Astrocyte of the spinal cord (primary cell): ENCODE measurements at places on chromosomes 7 and 10.

- no peak for DNase-seq
Observed at GRCh38 chr7:46586406-46586805, 665.3 kb upstream of the IGFBP3 start.

DNA sequence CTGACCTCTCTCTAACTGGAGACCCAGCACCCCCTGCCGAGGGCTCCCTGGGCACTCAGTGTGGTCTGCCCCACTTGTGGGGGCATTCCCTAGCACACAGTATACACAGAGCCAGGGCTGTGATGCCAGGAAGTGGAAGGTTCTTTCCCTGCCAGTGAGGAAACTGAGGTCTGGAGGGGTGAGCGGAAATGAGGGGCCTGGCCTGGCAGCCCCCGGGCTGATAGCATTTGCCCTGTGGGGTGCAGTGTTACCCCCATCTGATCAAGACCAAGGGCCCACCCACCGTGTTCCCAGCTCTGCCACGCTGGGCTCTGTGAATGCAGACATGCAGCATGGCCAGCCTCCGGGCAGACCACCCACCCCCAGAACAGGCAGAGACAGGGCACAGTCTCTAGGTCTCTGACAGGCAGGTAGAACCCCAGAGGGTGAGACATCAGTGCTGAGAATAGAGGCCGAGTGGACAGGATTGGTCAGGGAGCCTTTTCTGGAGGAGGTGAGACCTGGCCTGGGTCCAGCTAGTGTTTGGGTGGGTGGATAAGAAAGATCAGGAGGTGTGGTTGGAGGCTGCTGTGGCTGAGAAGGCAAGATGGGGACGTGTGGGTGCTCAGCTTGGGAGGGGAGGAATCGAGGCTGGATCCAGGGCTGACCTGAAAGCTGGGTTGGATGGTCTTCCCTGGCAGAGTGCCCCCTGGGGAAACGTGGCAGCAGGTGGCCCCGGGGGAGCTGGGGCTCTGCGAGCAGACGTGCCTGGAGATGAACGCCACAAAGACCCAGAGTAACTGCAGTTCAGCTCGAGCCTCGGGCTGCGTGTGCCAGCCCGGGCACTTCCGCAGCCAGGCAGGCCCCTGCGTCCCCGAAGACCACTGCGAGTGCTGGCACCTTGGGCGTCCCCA, 10.8 kb upstream of the ZNF862 start:
- DNase-seq: no peak

- no peak for DNase-seq
Observed at GRCh38 chr10:72315054-72315453, 39.7 kb downstream of the DNAJB12 start.

GRCh38 chr7:25495342-25496250, 267.3 kb upstream of the NPVF start:
- no peak for DNase-seq

DNA sequence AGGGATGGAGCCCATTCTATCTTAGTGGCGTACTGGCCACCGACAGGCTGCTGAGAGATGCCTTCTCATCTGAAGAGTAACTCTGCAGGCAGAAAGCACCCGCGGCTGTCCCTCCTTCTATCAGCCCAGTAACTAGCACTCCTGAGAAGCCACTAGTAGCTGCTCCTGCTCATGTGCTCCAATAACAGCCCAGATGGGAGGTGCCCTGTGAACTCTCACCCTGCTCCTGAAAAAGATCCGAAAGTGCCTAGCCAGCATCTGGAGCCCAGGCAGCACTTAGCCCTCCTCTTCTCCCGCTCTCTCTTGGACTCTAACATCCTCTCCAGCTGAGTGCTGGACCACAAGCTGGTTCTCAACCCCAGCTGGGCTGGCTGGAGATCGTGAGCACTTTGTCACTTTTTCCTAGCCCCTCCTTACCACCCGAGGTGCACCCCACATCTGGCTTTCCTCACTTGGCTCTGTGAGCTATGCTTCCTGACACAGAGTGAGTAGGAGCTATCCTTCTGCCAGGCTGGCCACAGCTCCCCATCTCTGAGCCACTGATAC, 239.2 kb downstream of the GRID1 start:
- DNase-seq: no peak

GRCh38 chr7:122364761-122365280, 60.3 kb upstream of the FEZF1 start:
- DNase-seq: no peak

DNA sequence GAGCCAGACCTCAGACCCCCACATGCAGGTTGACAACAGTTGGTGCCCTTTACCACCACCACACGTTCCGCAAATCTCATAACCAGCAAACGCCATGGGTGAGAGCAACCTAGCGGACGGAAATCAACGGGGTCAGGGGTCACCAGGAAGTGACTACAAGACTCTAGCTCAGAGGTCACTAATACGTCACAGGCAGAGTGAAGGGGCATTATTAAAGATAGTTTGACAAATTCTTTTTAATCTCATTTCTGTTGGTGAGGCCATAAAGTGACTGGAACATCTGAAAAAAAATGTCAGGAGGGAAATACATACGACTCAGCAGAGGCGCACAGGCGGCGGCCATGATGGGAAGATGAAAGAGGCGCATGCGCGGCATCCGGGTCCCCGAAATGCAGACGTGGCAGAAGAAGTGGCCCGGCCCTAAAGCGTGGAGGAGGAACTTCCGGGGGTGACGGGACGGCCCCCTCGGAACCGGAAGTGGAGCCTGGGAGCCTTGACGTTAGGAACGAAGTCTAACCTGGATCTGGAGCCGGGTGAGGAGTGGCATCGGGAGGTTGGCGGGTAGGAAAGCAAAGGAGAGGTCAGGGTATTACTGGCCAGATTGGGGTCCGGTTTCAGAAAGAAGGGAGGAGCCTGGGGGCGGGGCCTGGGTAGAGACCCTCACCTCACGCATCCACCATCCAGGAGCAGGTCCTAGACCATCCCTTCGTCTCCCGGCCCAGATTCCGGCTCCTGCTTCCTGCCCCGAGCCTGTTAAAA, at the start of gene SEC24C:
Gene SEC24C, plus strand, starts transcription at position 468 of the 759 bp plus-strand sequence. CDS start 2,461 bp downstream, outside the sequence.
- DNase-seq: peak; percentile 97

DNA sequence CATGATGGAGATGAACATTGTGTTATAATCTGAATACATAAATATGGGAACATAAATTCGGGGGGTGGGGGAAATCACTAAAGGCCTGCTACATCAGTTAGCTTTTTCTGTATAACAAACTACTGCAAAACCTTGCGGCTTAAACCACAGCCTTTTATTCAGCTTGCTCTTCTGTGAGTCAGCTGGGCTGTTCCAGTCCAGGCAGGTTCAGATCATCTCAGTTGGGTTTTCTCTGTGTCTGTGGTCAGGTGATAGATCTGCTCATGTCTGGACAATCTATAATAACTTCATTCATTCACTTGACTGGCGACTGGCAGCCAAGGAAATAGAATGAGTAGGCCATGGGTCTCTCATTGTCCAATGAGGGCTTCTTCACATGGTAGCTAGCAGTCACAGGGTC, 23.5 kb downstream of the HTR7 start:
- peak; percentile 26 for DNase-seq

- no peak for DNase-seq
Observed at GRCh38 chr7:78226059-78226719, 427.6 kb downstream of the PHTF2 start.

GRCh38 chr10:52740913-52741675, 31.5 kb downstream of the MBL2 start:
- peak; percentile 23 for DNase-seq

DNA sequence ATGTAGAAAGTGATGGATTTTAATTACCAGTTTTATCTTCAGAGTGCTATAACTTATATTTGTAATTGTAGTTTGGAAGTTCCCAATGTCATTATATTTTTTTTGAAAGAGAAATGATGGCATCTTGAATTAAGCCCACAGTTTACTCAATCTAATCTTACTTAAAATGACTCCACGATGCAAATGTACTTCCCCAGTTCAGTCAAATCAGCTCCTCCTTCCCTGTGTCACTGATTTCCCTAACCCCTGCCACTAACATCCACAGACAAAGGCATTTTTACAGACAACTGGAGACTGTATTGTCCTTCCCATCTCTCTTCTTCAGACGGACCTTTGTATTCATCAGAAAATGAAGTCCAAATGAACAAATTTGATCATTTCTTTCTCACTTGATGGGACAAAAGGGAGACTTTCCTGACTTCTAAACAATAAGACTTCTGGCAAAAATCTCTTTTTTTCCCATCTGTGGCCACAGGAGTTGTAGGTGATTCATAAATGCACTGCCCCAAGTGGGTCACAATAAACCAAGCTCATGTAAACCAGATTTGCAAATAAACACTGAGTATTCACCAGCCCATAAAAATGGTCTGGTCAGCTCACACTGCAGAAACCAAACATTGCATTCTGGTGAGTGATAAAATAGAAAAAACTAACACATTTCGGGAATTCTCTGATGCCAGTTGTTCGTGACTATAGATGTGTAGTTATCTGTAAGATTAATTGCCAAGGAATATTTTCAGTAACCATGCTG, 162.9 kb downstream of the FANK1 start:
- DNase-seq: peak; percentile 90

- DNase-seq: peak; percentile 96
Observed at GRCh38 chr10:24901686-24902399, 50.6 kb downstream of the PRTFDC1 start.

DNA sequence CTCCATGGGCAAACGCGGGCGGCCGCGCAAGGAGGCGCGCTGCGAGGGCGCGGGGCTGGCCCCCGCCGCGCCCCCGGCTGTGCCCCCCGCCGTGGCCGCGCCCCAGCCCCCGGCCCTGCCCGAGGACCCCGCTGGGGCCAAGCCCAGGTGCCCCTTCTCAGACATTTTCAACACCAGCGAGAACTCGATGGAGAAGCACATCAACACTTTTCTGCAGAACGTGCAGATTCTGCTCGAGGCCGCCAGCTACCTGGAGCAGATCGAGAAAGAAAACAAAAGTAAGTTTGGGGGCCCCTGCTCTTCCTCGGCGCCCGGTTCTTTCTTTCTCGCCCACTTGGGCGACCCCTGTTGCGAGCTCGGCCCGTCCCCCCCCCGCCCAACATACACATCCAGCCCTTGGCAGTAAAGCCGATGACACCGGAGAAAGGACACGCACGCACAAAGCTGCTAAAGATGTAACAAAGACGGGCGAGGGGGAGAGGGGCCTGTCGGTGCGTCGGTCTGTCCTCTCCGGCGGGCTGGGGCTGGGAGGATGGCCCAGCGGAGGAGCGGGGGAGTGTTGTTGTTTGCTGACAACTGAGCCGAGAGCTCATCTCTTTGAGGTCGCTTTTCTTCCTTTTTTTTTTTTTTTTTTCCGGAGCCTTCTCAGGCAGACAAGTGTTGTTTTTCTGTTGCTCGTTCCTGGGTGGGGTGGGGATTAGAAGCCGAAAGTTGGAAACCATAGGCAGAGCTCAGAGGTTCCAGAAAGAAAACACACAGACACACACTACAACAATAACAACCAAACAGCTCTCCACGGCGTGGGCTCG, 604 bp downstream of the MXI1 start:
- DNase-seq: peak; percentile 28

DNA sequence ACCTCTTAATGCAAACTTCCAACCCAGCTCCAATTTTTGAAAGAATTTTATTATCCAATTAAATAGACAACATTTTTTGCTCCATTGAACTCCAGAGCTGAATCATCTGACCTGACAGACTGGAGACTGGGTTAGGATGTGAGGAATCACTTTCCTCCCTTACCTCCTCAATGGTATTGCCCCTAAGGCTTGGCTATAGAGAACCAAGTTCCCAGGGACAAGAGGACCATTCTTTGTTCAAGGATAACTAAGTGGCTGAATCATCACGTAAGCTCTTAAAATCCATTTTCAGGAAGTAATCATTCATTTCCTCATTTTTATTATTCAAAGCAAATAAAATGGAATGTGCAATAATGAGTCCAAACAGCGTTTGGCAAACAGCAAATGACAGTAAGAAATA, 335.1 kb downstream of the GATA3 start:
- no peak for DNase-seq
